NCI-H524 (cell line): ENCODE measurements at places on chromosomes 11 and 22.

- DNase-seq: no peak
These were observed 7.3 kb downstream of the NEAT1 start for GRCh38 chr11:65429724-65430405.

DNA sequence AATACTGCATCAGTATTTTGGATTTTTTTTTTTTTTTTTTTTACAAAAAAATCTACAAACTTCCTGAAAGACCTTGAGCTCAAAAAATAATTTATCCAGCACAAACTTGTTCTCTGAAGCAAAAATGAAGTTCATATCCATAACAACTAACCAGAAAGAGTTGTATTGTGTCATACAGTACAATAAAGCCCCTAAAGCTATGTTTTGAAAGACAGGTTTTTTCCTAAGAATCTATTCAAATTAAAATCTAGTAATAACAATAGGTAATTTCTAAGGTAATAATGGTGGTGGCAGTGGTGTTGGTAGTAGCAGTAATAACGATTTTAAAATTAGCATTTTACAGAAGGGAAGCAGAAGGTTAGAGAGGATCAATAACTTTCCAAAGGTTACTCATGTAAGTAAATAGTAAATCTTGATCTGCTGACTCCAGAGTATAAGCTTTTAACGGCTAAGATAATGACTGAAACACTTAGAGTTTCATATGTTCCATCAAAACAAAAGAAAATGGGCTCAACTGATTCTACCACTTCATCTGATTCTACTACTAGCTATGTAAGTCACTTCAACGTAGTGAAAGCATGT lies 53.3 kb upstream of the GAB2 start:
- DNase-seq: no peak

DNA sequence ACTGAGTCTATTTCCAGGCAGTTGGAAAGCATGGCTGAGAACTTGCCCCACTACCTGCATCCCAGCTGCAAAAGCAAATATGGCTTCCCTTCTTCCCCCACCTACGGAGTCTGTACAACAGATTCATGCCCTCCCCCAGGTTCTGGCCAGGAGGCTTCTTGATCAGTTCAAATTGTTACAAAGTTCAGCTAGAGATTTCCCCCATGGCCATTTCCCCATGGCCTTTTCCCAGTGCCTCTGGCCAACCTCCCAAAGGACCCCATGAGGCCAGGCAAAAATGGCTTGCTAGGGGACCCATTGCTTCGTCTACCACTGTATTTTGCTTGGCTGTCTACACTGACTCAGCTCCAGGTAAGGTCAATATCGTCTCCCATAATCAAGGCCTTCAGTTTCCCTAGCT lies 203.3 kb downstream of the DLG2 start:
- no peak for DNase-seq

GRCh38 chr11:11036848-11037732 lies 179.2 kb upstream of the ZBED5 start:
- DNase-seq: peak; percentile 49

DNA sequence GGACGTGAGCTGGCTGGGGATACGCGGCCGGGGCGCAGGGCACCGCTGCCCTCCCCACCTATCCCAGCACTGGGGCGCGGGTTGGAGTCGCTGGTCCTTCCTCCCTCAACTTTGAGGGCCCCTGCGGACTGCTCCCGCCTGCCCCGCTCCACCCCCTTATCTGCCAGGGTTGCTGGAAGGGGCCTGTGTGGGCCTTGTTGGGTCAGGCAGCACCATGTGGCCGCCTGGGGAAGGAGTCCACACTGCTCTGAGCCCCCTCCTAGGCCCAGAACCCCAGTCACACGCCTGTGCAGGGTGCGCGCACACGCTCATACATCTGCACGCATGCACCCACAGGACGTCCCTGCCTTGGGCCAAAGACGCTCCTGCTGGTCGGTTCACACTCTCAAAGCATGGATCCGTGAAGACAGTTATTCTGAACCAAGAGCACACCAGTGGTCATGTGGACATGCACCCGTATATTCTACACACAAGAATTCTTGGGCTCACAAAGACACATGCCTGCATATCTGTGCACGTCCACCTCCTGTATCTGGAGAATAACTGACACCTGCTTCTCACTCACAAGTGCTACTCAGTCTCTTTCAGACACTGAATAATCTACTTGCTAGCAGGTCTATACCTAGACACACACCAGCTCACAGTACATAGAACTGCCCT lies 710 bp downstream of the TUB start:
- DNase-seq: peak; percentile 26

GRCh38 chr11:8020244-8020597 lies 33.1 kb downstream of the EIF3F start:
- peak; percentile 36 for DNase-seq

DNA sequence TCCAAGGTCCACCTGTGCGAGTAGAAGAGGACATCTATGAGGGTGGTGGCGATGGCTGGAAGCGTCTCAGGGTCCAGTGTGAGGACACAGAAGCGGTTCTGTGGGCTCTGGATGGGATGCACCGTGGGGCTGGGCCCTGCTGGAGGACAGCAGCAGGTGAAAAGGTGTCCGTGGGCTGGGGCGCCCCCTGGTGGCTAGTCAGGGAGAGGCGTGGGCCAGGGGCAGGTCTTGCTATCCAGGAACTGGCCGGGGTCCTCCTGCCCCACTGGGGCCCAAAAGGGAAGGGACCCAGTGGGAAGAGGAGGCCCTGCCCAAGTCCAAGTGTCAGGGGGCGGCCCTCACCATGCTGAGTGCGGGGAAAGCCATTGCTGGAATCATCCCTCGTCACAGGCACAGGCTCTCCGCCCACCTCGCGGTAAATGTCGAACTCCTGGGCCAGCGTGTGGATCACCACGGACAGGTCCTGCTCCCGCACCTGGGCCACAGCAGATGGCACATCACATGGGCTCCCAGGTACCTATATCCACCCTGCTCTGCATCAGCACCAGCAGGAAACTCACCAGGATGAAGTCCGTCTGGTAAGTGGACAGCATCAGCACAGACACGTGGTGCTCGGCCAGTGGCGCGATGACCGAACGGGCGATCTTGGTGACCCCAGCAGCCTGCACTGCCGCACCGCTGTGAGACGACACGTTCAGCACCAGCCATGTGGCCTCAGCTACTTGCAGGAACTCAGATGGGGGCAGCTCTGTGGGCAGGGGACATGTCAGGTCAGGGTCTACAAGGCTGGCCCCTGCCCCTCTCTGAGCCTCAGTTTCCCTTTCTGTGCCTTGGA lies 2.3 kb downstream of the CASTOR1 start:
- peak; percentile 28 for DNase-seq

DNA sequence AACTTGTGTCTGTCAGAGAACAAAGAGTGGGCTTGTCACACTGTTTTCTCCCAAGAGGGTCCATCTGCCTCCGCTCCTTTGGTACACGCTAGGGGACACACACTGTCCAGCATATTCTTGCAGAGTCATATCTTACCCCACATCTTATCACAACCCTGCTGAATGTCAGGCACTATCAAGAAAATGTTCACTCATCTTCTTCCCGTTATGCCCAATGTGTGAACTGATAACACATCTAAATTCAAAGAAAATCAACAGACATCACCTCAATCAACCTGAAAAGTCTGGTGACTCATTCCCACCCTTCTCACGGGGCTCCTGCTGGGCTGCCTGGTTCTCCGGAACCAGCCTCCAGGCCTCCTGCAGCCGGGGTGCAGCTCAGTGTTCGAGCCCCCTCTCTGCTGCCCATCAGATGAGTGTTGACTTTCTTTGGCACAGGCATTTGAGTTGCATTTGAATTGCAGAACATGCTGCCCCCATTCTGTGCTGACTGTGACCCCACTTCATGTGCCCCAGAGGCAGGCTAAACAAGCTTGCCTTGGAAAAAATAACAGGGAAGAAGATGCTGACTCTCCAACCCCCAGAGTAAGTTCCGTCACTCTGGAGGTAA lies 19.4 kb downstream of the GRAP2 start:
- DNase-seq: no peak

- peak; percentile 89 for DNase-seq
These were observed 45.0 kb downstream of the PDE2A start for GRCh38 chr11:72629266-72629665.

GRCh38 chr11:78379039-78379670 lies 38.5 kb downstream of the GAB2 start:
- DNase-seq: no peak

DNA sequence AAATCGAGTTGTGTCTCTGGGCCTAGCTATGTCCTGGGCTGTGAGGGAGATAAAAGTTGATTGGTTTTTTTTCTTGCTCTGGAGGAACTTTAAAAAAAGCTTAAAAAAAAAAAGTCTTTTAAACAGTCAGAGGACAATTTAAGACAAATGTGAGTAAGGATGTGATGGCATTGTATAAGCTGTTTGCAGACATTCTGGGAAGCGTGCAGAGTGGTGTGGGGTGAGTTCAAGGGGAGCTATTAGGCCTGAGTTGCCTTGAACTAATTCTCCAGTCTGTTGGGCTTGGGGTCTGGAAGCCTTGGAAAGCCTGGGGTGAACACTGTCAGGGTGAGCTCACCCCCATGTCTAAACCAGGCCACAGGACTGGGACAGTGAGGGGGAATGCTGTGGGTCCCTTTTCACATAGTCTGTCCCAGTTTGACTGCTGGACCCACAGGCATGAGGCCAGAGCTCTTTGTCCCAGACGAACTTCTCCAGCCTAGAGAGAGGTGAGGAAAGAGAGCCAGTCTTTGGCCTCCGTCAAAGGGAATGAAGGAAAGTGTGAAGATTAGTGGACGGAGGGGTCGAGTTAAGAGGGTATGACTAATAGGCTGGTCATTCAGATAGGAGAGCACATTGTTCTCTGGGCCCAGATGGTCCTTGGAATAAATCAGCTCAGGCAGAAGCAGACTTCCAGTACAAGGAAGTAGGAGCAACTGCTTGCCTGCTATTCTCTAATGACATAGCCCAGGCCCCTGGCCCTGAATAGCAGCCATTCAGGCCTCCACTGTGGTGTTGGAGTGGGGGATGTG lies 76.4 kb upstream of the NNMT start:
- peak; percentile 20 for DNase-seq

GRCh38 chr11:103862802-103863174 lies 173.7 kb upstream of the DDI1 start:
- DNase-seq: no peak

DNA sequence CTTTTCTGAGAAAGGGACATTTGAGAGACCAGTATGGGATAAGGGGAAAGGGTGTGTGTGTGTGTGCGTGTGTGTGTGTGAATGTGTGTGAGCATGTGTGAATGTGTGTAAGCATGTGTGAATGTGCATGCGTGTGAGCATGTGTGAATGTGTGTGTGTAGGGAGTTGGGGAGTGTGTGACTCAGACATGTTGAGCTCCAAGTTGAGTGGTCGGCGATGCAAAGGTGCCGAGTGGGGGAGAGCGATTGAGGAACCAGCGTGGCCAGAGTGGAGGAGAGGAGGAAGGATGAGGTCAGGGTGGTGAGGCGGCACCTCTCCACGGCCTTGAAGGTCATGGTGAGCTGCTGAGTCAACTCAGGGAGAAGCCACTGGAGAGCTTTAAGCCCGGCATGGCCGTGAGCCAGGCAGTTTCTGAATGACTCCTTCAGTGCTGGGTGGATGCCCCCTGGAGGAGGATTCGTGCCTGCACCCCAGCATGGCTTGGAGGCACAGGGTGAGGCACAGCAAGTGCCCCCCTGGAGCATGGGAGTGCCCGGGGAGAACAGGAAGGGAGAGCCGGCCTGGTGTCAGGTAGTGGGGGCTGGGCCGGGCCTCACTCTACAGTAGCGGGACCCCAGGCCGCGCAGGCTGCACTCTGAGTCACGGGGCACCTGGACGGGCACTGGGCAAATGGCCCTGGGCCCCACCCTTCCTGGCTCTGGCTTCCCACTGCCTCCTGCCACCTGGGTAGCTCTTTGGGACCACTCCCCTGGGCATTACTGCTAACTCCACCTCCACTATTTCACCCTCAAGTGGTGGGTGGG lies 8.2 kb upstream of the CCDC88B start:
- peak; percentile 57 for DNase-seq

DNA sequence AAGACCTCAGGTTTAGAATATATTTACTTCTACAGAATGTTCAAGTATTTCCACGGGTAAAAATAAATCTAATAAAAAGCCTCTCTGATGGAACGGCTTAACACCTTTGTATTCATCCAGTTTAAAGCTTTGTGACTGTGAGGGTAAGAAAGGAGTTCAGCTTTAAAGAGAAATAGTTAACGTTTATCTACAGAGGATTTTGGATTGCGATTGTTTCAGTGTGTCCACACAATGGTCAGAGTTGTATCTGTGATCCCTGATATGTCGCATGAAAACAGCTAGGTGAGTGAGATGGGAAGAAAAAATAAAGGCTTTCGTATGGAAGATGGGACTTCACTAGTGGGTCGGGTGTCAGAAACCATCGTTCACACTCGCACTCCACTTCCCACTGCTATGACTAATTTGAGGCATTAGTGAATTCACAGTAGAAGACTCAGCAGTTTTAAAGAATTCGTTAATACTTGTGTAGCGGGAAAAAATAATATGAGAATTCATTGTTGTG lies 1.6 kb downstream of the APLP2 start:
- peak; percentile 10 for DNase-seq

DNA sequence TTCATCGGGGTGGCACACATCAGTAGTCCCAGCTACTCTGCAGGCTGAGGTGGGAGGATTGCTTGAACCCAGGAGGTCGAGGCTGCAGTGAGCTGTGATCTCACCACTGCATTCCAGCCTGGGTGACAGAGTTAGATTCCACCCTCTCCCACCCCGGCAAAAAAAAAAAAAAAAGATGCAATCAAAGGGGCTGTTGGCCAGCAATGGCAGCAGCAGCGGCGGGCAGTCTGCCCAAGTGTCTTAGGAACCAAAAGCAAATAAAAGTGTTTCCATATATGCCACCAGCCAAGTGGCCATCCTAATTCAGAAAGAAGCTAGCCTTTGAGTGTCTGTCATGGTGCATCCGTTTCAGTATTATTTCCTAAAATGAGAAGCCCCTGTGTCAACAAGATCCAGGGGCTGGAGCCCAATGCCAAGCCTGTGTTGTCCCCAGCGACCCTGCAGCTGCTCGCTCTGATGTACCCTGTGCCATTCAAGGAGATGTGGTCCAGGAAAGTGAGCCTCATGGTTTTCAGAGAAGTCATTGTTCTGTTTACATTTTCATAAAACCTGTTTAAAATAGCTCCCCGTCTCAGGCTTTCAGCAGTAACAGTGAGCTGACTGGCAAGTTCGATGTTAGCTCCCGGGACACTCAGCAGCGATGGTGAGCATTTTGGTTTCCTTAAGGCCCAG lies 12.5 kb downstream of the CDPF1 start:
- no peak for DNase-seq

GRCh38 chr11:62169935-62170334 lies 20.1 kb upstream of the SCGB1D1 start:
- no peak for DNase-seq

DNA sequence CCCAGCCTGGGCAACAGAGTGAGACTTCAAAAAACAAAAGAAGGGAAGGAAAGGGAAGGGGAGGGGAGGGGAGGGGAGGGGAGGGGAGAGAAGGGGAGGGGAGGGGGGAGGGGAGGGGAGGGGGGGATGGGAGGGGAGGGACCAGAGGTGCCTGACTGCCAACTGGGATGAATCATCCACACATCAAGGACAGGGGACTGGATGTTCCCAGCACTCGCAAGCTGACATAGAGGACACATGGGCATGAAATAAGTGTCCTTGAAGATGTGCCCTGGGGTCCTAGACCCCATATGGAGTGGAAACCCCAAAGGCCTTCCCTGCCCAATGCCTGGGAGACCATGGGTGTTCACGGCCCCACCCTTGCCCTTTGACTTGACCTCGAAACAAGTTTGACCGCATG lies 19.8 kb downstream of the TST start:
- DNase-seq: no peak

- DNase-seq: no peak
These were observed 101.1 kb downstream of the GRIK4 start for GRCh38 chr11:120612513-120613263.

- DNase-seq: no peak
These were observed 14.7 kb downstream of the EPS8L2 start for GRCh38 chr11:720642-721246.
